ENCODE measurements at places on chromosomes 1 and 21.

- DNase-seq = peak; percentile 56
Measured at GRCh38 chr1:179586107-179586823, 5.4 kb upstream of the TDRD5 start.

- peak; percentile 53 for DNase-seq
Measured at GRCh38 chr1:200938955-200939354, 44.3 kb downstream of the INAVA start.

DNA sequence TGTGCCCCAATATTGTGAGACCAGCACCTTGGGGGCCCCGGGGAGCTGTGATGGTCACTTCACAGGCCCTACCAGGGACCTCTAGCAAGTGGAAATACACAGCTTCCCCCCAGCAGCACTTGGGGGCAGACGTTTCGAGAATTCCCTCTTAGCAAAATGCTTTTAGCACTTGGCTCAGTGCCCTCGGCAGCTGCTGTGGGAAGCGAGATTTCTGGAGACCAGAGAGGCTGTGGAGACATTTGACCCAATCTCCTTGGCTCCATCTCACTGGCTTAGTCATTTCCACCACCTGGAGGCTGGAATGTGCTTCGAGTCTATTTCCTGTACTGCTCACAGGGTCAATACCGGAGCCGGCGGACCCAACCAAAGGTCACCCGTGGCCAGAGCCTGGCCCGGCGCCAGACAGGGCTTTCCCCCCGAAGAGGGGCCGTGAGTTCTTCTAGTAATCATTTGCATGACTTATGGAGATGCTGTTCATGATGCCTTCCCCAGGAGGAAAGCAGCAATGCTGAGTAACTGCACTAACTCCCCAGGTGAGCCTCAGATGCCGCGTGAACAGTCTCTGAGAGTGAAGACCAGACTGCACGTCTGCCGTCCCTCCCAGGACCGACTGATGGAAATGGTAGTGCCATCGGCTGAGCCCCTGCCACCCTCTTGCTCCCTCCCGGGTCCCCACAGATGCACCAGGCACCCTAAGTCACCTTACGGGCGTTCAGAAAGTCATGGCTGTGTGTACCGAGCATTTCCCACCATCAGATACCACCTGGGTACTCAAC lies 4.4 kb upstream of the C2CD2 start:
- no peak for DNase-seq

DNA sequence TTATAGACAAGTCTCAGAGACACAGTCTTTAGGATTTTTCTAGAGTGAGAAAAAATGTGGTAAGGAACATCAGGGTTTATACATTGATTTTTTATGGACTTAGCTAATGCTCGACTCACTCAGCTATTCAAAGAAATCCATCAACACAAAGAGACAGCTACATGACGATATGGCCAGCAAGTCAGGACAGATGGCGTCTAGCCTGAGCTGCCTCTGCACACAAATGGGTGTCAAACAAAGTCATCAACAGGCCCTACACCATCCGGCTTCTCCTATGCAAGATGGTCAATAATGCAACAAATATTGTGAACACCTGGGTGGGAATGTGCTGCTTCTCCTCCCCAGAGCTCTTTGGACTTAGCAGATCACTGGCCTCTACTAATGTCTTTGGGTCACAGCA lies 13.3 kb upstream of the ERICH3 start:
- no peak for DNase-seq

GRCh38 chr1:212402666-212403321 lies 11.9 kb downstream of the PACC1 start:
- DNase-seq = no peak

DNA sequence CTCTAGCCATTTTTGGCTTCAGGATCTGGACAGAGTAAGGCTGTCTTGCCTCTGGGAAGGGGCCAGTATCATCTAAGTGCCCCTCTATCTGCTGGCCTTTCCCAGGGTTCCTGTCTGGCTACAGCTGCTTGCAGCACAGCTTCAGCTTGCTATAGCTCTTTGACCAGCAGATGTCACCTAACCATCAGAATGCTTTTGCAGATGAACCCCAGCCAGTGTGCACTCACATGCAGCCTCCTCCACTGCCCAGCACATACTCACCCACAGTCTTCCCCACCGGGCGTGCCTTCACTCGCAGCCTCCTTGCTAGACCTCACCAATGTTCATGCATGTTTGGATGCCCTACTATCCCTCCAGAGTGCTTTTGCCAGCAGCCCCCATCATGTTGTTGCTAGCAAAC lies 769.0 kb downstream of the BRINP3 start:
- no peak for DNase-seq

- DNase-seq = no peak
Measured at GRCh38 chr1:220908757-220909156, 29.5 kb downstream of the HLX start.

GRCh38 chr21:32312326-32312725 lies 13.7 kb downstream of the MRAP start:
- DNase-seq = no peak

DNA sequence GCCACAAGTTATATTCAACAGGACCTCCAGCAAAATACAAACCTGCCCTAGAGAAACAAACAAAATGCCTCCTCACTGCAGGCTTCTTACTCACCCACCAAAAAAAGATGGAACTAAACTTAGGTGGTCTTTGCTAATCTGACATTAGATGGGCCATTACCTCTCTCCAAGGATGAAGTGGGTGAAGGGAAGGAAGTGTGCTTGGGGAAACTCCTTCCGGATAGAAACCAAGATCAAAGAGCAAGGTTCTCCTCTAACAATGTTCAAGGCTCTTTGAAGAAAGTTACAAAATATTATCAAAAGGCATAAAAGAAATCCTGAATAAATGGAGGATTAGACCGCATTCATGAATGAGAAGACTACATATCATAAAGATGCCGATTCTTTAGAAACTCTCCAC lies 187.5 kb downstream of the ADSS2 start:
- no peak for DNase-seq

GRCh38 chr1:115411371-115412063 lies 73.5 kb upstream of the NGF start:
- DNase-seq = no peak

Measured in lower lobe of right lung (tissue), 2 donors.